ENCODE measurements at places on chromosomes 16 and 17.

DNA sequence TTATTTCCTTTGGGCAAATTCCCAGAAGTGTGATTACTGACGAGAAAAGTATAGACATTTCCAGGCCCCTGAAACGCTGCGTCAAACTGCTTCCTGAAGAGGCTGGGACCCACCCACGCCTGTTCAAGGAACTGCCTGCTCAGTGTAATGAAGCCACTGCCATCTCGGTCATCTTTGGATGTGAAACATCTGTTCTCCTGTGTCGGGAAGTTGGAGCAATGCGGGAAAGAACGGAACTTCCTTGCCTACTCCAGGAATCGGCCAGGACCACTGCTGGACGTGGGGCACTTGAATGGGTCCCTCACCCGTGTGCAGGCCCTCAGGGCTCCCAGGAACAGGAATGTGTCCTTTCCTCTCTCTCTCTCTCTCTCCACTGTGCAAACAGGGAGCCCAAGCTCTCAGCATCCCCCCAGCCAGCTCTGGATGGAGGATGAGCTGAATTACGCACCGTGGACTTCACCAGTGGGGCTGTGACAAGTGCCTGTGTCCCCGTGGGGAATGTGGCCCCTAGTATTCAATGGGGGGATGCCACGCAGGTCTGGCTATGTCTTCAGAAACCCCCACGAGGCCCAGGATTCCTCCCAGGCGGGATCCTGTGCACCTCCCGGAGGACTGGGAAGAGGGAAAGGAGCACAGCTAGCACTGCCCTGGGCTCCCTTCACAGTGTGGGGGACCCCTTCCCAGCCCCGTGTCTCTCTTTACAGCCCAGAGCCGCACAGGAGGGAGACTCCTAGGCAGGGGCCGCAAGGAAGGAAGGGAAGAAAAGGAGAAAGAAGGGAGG, 18.3 kb upstream of the LITAF start:
- no peak for DNase-seq

DNA sequence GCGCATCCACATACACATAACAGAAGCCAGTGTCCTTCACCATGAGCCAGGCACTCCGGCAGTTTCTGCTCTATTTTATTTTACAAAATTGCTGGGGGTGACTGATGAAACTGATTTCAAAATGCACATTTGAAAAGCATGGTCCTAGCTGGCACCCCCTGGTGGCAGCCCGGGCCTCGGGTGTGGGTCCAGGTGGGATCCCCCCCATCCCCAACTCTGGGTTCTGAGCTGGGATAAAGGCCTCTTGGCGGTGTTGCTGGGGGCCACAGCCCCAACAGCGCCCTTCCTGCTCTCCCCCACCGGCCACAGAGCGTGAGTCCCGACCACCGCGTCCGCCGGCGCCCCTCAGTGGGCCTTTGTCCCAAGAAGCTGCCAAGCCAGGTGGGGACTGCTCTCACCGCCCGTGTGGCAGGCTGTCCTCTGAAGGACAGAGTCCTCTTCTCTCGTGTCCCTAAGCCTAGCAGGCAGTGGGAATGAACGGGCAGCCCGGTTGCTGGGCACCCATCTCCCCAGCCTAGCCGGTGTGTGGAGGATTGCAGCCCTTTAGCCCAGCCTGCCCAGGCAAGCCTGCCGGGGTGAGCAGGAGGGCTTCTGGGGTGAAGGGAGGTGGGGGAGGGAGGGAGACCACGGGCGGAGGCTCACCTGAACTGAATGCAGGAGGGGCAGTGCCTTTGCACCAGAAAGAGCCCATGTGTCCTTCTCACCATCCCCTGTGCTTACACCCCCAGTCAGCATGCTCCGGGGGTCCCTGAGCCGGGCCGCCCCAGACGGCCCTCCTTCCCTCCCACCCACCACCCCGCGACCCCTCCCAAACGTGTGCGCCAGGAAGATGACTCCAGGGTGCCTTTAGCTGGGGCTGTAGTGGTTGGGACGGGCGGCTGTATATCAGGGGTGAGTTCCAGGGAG, 898 bp downstream of the SNAI3 start:
- no peak for DNase-seq

- DNase-seq, result no peak
Observed at GRCh38 chr16:606656-607307, 16.9 kb downstream of the RAB40C start.

GRCh38 chr17:49016775-49017463, 19.7 kb downstream of the IGF2BP1 start:
- no peak for DNase-seq

- DNase-seq, result no peak
Observed at GRCh38 chr16:13909872-13910303, 10.1 kb upstream of the ERCC4 start.

DNA sequence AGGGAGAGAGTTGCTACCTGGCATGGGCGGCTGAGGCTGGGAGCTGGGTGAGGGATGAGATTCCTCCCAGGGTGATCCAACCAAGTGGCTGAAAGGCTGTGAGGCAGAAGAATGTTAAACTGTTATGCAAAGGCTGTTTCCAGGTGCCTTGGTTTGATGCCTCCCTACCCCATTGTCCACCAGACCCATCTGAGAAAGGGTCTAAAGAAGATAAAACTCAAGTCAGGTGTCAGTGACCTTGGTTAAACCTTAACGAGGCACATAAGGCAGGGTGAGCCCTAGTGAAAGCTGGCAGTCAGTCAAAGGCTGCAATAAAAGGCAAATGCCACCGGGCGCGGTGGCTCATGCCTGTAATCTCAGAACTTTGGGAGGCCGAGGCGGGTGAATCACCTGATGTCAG, 23.8 kb downstream of the LDHD start:
- DNase-seq, result no peak

DNA sequence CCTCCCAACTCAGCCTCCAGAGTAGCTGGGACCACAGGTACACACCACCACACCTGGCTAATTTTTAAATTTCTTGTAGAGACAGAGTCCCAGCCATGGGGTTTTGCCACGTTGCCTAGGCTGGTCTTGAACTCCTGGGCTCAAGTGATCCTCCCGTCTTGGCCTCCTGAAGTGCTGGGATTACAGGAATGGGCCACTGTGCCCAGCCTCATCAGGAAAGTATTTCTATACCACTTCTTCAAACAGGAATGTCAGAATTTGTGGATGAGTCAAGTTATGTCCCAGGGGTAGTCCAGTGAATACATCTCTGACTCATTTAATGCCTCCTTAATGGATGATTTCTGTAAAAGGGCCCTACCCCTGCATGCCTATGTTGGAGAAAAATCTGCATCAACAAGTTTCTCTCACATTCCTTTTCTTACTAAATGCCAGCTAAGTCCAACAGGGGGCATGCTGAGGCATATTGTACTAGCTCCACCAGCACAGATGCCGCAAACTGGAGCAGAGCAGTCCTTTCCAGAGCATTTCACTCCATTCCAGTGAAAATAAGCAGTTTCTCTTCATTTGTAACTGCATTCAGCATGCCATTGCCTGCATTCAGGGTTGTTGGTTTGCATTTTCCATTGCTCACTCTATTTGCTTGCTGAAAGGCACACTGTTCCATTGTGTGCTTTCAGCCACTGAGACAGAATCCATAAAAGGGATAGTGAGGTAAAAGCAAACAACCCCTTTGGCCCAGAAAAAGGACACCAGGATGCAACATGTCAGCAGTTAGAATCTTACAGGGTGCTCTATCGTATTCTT, 5.3 kb upstream of the CAVIN1 start:
- no peak for DNase-seq

- no peak for DNase-seq
Observed at GRCh38 chr17:4944554-4945175, 3.7 kb downstream of the PFN1 start.

DNA sequence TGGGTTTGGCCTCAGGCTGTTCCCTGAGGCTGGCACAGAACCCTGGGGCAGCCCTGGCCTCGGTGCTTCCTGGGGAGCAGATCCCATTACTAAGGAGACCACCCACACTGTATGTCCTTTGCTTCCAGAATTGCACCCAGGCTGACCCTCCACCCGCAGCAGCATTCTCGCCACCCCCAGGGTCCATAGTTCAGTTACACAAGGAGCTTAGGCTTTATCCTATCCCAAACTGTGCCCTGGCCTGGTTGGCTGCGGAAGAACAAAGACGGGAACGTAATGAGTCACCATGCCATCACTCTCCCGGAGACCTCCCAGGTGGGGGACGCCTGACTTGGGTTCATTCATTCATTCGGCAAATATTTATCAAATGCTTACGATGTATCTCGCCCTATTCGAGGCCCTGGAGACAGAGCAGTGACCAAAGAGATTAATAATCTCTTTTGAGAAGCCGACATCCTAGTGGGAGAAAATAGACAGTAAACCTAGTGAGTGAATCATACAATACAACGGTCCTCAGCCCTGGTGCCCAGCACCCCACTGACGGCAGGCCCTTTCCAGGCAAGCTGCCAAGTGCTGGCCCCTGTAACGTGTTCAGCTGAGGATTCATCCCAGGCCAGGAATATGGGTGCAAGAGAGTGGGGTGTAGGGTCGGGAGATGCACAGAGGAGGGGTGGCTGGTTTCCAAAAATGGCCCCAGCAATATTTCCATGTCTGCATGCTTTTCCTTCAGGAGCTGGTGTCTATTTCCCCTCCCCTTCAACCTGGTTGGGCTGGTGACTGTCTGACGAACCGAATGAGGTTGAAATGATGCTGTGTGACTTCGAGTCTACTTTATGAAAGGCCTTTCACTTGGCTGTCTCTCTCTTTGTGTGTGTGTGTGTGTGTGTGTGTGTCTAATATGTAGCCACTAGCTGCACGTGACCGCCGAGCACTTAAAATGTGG, 134.2 kb downstream of the MGAT5B start:
- no peak for DNase-seq

DNA sequence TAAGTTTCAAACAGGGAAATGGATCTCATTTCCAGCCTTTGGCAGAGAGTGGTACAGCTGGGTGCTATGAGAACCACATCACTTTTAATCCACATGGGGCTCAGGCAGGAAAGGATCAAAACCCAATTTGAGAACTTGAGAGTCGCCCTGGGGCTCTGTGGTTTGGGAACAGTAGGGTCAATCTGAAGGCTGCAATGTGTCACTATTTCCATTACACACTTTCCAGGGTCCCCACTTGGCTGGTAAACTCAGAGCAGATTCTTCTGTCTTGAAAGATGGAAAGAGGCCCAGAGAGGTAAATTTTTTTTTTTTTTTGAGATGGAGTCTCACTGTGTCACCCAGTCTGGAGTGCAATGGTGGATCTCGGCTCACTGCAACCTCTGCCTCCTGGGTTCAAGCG, 6.7 kb upstream of the HIGD1B start:
- no peak for DNase-seq

GRCh38 chr17:81652906-81653771, 3.2 kb downstream of the PDE6G start:
- no peak for DNase-seq

GRCh38 chr17:13933441-13934276, 135.6 kb upstream of the COX10 start:
- DNase-seq, result no peak

GRCh38 chr16:2090777-2091546, 43.2 kb downstream of the TSC2 start:
- DNase-seq, result no peak

- peak; percentile 57 for DNase-seq
Observed at GRCh38 chr16:46757339-46758050, 9.4 kb upstream of the MYLK3 start.

- no peak for DNase-seq
Observed at GRCh38 chr16:68760671-68761275, 23.7 kb downstream of the CDH1 start.

DNA sequence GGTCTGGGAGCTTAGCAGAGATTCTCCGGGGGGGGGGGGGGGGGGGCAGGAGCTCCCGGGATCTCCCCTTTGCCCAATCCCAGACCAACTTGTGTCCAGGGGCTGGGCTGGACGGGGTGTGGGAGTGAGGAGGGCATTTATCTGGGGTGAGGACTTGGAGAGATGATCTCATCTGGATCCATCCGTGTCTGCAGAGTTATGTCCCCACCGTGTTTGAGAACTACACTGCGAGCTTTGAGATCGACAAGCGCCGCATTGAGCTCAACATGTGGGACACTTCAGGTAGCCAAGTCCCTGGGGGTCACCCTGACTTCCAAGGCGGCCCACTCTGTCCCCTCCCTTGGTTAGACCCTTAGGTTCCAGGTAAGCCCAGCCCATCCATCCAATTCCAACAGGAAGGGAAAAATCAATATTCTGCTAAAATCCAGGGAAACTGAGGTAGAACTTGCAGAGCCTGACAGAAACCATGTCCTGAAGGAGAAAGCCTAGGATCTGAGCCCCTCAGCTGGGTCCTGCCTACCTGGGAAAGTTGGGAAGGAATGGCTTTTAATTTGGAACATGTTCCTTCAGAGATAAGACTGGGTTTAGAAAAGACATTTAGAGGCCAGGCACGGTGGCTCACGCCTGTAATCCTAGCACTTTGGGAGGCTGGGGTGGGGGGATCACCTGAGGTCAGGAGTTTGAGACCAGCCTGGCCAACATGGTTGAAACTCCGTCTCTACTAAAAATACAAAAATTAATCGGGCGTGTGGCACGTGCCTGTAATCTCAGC, 921 bp downstream of the RND2 start:
- DNase-seq, result no peak

GRCh38 chr17:57408071-57408811, 151.9 kb downstream of the MSI2 start:
- peak; percentile 89 for DNase-seq

GRCh38 chr17:35002876-35003551, 22.7 kb downstream of the LIG3 start:
- DNase-seq, result no peak

GRCh38 chr17:40533896-40534295, 31.4 kb downstream of the CCR7 start:
- no peak for DNase-seq

DNA sequence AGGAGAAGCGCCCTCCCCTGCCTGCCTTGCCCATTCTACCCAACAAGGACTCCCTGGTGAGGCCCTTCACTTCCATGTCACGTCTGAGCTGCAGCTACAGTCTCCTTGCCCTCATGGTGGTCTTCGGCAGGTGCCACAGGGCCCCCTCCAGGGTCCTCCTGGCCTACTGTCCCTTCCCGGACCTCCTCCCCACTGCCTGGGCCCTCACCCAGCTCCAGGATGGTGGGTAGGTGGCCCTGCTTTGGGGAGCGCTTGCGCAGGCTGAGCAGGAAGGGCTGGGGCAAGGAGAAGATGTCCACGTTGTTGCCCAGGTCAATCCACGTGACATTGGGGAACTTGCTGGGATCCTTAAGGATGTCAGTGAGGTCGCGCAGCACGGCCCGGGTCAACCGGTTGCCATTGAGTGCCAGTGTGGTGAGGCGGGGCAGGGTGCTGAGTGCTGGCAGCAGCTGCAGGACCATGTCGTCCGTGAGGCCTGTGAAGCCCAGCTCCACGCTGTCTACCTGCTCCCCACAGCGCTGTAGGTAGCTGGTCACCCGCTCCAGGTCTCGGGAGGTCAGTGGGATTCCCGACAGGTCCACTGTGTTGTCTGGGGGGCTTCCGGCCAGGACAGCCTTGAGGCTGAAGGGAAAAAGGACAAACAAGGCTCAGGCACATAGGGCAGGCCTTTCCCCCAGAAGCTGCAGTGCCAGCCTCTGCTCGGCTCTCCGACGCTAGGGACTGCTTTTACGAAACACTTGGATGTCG, 28.3 kb downstream of the TRPV2 start:
- no peak for DNase-seq

- DNase-seq, result no peak
Observed at GRCh38 chr16:85902366-85903155, 3.6 kb downstream of the IRF8 start.

- no peak for DNase-seq
Observed at GRCh38 chr17:43662413-43663141, 855 bp upstream of the MEOX1 start.
